ENCODE measurements at places on chromosomes 7 and 10. TPM values are rescaled to one million over a fixed set of nuclear protein-coding genes. Genes with fewer than 3 reads are reported as not detected.

Gene ZNF727
- not detected for total RNA-seq

DNA sequence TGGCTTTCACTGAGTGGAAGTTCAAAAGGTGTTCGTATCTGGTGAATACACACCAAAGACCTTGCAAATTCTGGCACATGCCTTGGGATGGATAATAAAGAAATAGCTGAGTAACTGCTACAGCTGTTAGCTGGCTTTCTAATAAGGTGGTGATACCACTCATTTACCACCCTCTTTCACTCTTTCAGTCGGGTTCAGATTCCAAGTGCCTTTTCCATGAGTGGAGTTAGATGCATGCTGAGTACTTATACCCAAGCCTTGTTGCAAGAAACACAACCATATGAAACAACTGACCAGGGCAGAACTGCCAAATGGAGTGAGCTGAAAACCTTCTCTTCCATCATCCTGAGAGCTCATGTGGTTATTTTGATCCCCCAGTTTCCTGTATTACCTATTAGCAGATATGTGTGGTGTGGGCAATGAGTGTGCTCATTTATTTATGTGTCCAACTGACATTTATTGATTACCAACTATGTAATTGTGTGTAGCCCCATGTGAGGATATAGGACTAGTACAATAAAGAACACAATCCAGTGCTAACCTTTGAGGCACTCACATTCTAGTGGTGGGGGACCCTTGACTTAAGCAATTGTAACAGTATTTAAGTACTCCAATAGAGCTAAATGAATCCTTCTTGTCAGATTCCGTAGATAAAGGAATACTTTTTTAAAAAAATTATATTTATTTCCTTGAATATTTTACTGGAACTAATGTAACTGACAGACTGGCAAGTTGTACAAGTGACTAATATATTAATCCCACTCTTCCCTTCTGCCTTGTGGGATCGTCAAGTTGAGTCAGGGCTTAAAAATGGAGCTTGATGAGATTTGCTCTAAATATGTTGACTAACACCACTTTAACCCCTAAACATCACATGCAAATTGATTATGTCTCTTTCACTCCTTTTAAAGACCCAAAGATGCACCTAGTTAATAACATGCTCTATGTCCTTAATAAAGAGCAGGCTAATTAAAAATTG lies 124.7 kb downstream of the ARID5B start:
- no peak for DNase-seq

- no peak for DNase-seq
Observed at GRCh38 chr10:31194986-31195385, 124.0 kb upstream of the ZEB1 start.

DNA sequence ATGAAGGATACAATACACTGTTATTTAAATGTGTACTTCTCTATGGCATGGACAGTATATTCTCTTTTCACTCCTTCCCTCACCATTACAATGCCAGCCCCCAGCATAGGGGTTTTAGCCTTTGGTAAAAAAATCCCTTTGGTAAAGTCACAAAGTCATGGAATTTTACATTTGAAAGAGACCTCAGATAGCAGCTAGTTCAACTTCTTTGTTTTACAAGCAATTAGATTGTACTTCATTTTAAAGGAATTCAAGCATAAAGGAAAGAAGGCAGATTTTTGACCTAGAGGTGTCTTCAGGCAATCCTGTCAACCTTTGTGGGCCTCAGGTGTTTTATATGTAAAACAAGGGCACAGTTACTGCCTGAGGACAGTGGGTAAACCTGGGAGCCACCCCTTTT lies 1188.4 kb upstream of the AUTS2 start:
- no peak for DNase-seq

Gene DUSP5
- 102 TPM for total RNA-seq

DNA sequence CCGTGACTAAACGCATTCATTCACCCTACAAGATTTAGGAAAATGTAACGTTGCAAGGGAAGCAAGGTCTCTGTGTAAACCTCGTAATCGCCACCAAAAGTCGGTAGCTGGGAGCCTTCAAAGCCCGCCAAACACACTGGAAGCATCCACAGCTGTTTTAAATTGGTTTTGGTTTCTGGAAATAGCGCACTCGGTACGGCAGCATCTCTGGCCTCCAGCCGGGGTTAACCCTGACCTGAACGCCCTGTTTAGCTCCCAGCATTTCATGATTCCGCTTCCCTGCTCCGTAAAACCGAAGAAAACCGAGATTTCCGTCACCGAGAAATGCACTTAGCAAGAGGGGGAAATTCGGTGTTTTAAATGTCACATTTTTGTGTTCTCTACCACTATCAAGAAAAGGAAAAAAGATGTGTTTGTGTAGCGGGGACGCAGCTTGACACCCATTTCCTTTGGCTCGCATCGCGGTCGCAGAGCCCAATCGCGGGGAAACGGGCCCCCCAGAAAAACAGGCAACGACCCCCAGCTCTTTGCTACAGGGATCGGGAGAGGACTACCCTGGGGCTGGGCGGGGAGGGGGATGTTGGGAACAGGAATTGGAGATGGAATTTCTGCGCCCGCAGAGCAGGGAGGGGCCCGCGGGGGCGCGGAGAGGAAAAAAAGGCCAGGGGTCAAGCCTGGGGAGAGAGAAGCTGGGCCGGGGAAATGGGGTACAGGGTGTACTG lies 646 bp downstream of the SGCE start:
- DNase-seq: no peak

DNA sequence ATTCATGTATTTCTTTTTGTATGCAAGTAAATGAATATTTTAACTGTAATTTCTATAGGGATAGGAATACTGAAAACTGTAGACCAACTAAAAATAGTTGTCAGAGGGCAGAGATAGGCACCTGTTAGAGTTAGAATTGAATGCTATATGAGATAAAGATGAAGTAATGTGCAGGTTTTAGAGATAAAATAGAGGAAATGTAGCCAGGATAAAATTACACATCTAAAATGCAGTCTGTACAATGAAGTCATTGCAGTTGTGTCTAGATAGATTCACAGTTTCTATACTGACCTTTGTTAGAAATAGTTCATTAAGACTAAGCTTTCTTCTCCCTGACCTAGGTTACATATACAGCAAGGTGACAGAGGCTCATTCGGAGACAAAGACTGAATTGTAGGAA lies 46.2 kb downstream of the SMNDC1 start:
- DNase-seq: no peak

Gene SEMA3E
- total RNA-seq: not detected

DNA sequence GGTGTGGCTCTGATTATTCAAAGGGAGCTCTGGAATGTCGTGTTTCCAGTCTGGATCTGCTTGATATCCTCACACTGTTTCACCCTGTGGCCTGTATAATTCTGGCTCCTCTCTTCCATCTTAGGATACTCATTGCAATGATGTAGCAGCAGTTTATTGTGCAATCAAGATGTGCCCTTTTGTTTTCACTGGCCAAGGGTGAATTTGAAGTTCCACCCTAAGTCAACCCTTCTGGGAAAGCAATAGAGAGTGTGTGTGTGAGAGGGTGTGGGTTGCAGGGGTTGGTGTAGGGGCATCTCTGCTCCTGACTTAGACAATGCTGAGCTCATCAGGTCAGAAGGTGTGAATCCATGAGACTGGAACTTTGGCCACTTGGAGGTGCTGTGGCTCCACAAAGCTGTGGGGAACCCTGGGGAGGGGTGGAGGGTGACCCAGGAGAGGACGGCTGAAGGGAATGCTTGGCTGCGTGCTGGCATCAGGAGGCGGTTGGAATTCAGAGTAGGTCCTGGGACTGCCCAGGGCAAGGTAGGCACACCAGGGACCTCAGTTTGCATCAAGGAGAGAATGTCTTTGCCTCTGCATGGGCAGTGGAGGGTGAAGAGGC lies 118.0 kb upstream of the PRSS58 start:
- no peak for DNase-seq

DNA sequence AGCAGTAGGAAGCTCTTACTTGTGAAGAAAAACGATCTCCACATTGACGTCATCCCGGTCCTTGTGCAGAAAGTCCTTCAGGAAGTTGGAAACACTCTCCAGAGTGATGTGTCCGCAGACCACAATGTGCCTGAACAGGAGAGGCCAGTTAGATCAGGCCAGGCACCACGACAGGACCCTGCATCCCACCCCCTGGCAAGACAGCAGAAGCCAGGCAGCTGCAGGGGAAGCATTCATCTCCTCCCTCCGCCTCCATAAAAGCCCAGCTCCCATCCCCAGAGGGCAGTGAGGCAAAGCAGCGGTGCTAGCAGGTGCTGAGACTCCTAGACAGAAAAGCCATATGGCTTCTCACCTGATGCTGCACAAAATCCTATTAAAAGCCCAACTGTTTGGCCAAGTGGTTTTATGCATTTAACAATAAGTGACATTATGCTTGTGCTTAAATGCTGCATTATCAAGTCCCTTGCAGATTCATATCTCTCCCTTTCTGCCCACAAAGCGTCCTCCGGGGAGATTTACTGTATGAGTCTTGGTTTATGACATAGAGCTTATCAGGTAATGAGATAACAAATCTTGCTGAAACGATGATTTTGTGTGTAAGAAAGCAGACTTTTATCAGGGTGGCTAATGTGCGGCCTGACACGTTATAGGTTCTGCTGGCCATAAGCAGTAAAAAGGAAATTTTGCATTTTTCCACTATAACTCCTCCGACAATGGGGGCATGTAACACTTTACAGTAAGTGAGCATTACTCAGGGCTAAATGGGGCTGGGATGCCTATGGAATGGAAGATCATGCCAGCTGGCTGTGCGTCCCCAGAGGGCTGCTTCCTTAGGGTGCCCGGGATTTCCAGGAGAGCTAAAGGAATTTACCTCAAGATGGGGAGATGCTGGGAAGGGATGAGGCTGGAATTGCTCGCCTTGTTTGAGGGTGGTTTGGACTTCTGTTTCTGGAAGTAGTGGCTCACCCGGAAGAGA lies 546.9 kb downstream of the KCNMA1 start:
- DNase-seq: no peak

Gene FKBP9
- 0.53 TPM for total RNA-seq

DNA sequence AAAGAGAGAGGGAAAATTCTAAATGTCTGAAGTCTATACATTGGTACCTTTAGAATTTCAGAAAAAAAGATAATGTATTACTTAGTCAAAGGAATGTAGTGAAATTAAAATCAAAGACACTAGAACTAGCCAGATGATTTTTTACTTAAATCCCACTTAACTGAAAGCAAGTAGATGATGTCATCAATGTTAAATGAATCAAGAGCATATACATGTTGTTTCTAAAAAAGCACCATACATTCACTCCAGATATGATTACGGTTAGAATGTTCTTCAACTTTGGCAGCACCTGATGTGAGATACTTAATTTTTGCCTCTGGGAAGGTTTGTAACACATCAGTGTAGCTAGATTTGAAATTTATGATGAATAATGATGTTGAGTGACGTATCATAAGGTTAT lies 576.7 kb upstream of the CNTNAP2 start:
- no peak for DNase-seq

DNA sequence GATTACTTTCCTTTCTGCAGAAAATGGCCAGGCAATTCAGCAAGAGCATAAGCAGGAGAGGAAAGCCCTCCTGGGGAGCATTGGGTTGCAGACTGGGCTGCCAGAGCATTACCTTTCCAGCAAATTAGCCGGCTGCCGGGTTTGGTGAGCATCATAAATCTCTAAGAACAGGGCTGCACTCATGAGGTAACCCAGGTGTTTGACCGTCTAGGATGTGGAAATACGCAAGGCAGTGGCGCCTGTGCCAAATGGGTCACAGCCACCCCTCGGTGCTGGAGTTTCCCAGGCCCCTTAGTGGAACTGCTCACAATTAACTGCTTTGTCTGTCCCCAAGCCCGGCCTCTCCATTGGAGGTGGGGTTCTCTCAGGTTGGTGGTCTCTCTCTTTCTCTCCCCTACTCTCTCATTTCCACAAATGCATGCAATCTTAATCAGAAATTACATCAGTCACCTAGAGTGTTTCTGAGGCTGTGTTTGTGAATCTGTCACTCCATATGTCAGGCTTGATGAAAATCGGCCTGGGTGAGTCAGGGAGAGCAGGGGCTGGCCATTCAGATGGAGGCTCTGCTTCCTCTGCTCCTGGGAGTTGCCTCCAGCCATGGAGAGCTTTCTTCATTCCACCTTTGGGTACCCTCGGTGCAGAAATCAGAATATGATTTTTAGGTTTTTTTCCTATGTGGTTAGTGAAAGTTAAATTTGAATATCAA lies 26.7 kb downstream of the PTN start:
- DNase-seq: no peak

DNA sequence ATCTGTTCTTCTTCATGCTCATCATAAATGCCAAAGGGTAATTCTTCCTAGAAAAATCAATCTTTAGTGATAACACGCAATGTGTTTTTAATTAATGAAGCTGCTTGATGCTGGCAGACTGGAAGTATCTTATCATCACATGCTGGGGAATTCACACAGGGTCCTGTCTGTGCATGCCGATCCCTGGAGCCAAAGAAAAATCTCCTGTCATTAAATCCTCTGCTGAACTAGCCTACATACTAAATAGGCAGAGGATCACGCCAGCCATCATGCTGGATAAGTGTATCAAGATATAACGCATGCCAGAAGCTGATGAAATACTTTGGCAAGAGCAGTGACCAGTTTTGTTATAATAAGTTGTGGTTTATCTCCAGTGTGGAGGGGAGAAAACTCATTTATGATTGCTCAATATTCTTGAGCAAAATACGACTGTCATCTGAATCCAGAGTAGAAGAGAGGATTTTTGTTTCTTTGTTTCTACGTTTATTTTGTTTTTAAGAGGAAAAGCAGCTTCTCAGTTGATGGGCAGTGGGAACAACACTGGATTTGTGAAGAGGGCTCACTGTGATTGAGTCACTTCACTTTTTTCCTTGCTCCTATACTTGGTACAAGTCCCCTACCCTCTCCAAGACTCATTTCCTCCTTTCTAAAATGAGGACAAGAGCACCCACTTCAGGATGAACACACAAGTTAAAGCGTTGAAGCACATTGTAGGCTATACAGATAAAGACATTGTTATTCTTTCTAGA lies 649.1 kb downstream of the TNS3 start:
- DNase-seq: no peak

DNA sequence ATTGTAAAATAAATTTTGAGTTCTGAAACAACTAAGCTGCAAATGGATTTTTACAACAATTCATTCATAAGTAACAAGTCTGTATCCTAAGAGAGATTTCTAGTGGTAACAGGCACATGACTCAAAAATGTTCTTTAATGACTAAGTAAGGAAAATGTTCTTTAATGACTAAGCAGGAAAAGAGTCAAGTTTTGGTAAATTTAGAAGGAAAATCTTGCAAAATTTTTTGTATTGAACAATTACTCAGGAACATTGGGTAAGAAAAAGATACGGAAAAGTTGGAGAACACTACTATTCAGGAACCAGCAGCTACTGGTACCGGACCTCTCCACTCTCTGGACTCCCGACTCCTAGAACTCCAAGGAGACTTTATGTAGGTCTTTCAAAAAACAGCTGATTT lies 33.5 kb downstream of the HYCC1 start:
- DNase-seq: no peak

Gene ITIH5
- total RNA-seq: not detected
